Dorsolateral prefrontal cortex (tissue), 122 donors: ENCODE measurements at places on chromosomes 1 and 21.

DNA sequence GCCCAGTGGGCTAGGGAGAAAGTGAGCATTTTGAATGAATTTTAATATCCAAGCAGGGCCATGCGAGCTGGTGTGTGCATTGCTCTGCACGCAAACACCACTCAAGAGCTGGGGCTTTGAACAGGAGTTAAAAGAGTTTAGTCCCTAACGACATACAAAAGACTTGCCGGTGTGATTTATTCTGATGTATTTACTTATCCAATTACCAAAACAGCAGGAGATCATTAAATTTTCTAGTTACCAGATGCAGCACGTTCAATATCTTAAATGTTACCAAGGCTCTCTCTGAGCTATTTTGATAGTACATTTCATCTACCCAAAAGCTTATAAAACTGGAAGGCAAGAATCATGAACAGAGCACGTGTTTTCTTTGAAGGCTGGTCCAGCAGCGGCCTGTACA, 30.0 kb upstream of the DMRTA2 start:
- DNase-seq: no peak

GRCh38 chr1:66752671-66753371, 562 bp downstream of the DYNLT5 start:
- no peak for DNase-seq

DNA sequence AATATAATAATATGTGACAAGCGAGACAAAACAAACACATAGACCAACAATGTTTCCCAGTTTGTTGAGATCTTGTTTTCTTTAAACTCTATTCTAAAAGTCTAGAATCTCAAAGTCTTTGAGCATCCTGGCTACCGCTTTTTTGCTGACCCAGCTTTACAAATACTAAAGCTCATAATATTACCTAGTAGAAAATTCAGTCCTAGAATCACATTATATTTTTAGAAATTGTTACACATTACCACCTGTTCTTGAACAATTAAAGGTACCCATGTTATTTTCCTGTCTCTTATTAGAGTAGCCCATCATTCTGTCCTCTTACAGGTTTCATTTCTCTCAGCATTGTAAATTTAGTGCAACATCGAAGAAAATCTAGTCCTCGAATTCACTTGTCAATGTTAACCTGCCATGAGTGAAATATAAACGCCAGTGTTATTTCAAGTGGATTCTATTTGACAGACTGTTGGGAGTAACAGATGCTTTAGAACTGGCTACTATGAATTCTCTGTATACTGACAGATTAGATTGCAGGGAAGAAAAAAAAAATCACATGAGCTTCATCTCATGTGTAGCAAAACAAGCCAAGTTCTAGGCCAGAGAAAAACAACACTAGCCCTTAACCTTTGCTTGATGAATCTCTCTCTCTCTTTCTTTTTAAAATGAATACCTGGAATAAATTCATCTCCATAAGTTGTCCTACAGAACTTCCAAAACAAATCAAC, 851.2 kb upstream of the ADAMTS5 start:
- no peak for DNase-seq

DNA sequence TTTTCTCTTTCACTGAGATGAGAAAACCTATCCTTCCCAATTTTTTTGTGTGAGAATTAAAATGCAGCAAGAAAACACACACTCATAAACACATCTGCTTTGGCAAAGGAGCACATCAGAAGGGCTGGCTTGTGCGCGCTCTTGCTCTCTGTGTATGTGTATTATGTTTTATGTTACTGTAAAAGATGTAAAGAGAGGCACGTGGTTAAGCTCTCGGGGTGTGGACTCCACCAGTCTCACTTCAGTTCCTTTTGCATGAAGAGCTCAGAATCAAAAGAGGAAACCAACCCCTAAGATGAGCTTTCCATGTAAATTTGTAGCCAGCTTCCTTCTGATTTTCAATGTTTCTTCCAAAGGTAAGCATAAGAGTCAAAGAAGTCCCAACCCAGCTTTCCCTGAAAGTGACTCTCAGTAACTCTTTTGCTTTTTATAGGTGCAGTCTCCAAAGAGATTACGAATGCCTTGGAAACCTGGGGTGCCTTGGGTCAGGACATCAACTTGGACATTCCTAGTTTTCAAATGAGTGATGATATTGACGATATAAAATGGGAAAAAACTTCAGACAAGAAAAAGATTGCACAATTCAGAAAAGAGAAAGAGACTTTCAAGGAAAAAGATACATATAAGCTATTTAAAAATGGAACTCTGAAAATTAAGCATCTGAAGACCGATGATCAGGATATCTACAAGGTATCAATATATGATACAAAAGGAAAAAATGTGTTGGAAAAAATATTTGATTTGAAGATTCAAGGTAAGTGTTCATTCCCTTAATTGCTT, at the start of gene CD2:
Gene CD2 (plus strand): TSS at position 233 of the 780 bp plus-strand sequence. CDS start 63 bp downstream, at position 296.
- DNase-seq: no peak

DNA sequence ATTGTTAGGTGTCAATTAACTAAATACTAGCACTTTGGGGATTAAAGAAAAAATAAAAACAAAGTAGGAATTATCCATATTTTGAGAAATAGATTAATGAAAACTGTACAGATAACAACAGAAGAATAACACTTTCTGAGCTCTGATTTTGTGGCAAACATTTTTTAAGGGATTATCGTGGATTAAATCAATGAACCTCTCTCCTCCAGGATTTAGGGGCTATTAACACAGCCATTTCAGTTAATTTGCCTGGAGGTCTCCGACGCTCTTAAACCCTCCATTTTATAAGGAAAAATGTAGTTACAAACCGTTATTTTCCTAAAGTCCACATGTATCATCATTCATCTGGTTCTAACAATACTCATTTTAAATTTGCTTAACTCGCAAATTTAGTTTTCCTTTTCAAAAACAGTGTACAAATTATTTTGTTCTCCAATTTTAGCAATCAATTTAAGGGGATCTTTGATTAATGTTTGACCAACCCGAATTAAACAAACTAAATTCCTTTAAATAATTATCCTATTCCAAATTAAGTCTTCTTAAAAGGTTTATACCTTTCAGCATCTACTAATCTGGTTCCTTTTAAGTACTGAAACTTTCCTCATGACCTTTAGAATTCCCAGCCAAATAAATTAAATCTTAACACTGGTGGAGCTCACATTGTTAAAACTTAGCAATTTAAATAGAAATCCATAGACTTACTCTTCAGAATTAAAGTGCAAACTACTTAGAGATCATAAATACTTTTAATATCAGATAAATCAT, 30.7 kb upstream of the RNF187 start:
- no peak for DNase-seq

DNA sequence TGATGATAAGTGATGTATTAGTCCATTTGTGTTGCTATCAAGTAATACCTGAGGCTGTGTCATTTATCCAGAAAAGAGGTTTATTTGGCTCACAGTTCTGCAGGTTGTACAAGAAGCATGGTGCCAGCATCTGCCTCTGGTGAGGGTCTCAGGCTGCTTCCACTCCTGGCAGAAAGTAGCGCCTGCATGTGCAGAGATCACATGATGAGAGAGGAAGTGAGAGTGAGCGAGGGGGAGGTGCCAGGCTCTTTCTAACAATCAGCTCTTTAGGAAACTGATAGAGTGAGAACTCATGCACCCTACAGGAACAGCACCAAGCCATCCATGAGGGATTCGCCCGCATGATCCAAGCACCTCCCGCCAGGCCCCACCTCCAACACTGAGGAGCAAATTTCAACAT, 2.2 kb upstream of the FHAD1 start:
- DNase-seq: no peak

GRCh38 chr1:245814651-245815050, 659.9 kb downstream of the KIF26B start:
- DNase-seq: no peak
